Islet precursor cell (in vitro differentiated cells): ENCODE measurements at places on chromosomes 2 and 18.
A peak's percentile ranks its signal among the peaks of the same experiment; 100 is the strongest.

- peak; percentile 60 for DNase-seq
These were observed 823.1 kb downstream of the EPHA4 start for GRCh38 chr2:220748875-220749479.

DNA sequence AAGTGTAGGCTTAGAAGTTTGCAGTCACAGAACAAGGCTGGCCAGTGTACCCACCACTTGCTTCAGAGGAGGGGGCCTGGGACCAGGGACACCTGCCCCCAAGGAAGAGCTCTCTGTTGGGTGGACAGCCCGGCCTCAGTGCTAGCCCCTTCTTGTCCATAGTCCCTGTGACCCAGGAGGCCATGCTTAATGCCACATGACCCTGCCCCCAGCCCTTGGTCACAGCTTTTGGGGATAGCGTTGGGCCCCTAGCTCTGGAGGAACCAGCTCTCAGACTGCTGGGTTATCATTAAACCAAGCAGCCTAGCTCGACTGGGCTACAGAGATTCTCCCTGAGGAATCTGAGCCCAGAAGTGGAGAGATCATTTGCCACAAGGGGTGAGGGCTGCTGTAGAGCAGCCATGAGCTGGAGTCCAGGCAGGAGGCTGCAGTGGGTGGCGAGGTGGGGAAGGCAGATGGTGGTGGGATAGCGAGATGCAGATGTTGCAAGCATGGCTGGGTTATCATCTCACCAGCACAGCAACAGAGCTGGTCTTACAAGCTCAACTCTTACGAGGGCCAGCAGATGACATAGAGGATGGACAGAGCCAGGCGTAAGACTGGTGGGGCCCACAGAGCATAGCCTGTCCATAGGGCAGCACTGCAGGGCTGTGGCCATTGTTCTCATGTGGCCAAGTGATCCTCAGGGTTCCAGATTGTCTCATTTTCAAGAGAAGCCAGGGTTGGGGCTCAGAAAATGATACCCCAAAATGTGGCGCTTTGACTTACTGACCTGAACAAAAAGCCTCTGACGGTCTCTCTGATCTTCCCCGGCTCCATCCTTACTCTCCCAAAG, 7.2 kb upstream of the TMEM37 start:
- DNase-seq, result no peak

DNA sequence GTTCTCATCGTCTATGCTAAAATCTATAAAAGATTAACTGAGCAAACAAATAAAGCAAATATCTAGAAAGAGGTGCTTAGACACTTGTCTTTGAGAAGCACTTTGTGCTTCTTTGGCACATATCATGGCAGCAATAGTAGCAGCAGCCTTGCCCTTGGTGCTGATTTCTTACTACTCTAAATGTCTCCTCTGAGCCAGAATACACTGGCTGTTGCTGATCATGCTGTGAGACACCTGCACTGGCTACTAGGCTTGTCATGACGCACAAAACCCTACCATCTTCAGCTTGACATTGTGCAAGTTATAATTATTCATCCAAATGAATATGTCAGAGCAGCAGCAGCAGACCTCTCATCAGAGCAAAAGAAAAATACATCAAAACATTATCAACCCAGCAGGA, 46.7 kb downstream of the FANCL start:
- DNase-seq, result no peak

- DNase-seq, result no peak
These were observed 28.2 kb downstream of the OSBPL1A start for GRCh38 chr18:24369426-24369825.

DNA sequence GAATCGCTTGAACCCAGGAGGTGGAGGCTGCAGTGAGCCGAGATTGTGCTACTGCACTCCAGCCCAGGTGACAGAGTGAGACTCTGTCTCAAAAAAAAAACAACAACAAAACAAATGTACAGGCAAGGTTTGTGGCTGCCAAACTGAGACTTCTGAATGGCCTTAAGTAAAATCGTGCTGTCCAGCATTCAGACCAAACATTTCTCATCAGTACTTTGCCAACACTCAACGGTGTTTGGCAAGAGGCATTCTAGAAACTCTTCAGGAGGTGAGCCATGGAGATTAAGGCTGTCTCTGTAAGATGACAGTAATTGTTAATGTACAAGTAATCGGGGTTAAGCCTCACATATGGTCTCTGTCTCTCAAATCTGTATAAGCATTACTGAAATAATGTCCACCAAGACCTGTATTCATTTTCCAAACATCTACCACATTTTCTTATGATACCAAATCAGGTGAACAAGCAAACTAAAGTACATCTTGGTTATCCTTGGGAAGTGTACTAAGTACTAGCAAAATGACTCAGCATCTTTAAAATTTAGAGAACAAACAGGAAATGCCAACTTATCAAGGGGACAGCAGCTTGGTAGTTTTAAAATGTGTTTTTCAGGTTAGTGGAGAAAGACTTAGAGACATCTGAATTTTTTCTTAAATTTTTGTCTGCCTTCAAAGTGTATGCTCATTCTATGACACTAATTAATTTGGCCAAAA, 29.3 kb downstream of the SERPINE2 start:
- DNase-seq, result no peak

GRCh38 chr2:9095690-9096089, 92.2 kb upstream of the MBOAT2 start:
- DNase-seq, result peak; percentile 81

GRCh38 chr2:188571543-188572303, 280.0 kb downstream of the GULP1 start:
- no peak for DNase-seq

DNA sequence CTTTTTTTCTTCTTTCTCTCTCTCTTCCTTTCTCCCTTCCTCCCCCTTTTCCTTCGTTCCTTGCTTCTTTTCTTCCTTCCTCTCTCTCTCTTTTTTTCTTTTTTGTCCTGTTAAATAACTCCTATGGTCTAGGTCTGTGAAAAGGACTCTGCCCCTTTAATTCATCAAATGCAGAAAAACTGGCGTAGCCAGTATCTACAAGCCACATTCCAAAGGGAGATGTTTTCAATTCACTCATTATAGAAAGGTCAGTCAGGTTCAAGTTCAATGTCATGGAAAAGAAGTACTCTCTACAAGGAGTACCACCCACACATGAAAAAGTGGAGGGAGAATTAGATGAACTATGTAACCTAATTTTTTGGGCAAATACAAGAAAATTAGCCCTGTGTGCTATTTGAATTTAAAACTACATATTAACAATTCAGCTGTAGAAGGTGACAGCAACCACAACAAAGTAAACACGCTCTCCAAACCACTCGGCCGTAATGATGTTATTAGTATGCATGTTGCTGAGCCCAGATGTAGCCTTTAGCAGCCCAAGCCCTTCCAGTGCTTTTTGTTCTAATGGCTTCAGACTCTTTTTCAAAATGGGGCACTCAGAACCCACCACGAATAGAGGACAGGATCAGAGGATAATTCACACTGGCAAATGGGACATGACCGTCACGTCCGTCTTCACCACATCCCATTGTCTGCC, 735.4 kb upstream of the FANCL start:
- no peak for DNase-seq

GRCh38 chr2:43174368-43174916, 52.0 kb downstream of the ZFP36L2 start:
- DNase-seq, result no peak

DNA sequence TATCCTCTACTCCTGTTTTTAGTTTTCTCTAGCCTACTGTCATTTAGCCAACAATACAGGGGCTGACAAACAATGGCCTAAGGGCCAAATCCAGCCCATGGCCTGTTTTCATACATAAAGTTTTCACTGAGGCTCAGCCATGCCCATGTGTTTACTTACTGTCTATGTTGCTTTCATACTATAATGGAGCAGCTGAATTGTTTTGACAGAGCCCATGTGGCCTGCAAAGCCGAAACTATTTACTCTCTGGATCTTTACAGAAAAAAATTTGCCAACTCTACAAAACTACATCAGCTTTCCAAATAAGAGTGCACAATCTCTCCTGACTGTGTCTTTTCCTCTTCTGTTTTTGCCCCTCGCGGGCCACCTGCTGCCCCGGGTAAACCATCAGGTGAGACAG, 24.0 kb downstream of the LGALSL start:
- DNase-seq, result no peak

DNA sequence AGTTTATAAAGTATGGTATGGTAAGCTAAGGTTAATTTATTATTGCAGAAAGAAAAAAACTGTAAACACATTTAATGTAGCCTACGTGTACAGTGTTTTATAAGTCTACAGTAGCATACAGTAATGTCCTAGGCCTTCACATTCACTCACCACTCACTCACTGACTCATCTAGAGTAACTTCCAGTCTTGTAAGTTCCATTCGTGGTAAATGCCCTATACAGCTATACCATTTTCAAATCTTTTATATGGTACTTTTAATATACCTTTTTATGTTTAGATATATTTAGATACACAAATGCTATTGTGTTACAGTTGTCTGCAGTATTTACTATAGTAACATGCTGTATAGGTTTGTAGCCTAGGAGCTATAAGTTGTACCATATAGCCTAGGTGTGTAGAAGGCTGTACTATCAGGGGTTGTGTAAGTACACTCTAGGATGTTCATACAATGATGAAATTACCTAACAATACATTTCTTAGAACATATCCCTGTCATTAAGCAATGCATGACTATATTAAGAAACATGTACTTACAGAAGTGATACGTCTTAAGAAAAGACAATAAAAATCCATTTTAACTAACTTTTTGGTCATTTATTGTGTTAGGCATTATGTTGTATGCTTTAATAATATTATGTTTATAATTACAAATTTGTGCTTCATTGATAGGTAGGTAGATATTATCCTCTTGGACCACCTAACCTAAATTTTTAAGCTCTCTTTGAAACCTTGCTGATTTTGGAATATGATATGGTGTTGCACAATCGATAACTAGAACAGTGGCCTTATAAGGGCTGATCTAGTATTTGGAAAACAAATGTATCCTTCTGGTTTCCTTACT, 51.9 kb downstream of the VRK2 start:
- DNase-seq, result no peak

DNA sequence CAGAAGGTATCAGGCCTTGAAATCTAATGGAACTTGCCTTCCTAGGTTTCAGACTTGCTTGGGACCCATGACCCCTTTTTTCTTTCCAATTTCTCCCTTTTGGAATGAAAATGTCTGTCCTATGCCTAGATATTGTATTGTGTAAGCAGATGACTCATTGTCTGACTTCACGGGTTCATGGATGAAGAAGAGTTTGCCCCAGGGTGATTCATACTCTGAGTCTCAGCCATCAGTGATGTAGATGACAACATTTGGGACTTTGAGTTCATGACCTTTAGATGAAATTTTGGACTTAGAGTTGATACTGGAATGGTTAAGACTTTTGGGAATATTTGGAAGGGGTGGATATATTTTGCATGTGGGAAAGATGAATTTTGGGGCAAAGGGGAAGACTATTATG, 11.2 kb upstream of the SCYGR5 start:
- DNase-seq, result no peak

DNA sequence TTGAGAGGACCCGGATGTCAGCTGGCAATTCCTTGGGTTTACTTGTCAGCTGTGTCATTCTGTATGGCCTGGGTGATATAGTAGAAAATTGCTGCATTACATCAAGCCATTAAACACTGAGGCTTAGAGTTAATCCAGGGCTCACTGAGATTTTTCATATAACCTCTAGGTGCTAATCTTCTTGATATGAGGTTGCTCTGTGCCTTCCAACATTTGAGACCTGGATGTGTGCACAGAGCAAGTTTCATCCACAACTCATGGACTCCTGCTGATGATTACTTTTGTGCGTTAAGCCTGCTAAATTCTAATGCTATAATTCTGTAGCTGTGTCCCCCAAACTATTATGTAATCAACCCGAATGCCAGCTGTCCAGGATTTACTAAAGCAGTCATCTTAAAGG, 178.4 kb upstream of the CDH20 start:
- no peak for DNase-seq

- DNase-seq, result no peak
These were observed 7.0 kb upstream of the AOX1 start for GRCh38 chr2:200578778-200579177.

GRCh38 chr18:35949903-35950627, 22.4 kb upstream of the RMP24 start:
- peak; percentile 77 for DNase-seq

- DNase-seq, result no peak
These were observed 384.5 kb upstream of the NRP2 start for GRCh38 chr2:205297846-205298245.

GRCh38 chr2:164831887-164832286, 9.7 kb downstream of the COBLL1 start:
- DNase-seq, result no peak

DNA sequence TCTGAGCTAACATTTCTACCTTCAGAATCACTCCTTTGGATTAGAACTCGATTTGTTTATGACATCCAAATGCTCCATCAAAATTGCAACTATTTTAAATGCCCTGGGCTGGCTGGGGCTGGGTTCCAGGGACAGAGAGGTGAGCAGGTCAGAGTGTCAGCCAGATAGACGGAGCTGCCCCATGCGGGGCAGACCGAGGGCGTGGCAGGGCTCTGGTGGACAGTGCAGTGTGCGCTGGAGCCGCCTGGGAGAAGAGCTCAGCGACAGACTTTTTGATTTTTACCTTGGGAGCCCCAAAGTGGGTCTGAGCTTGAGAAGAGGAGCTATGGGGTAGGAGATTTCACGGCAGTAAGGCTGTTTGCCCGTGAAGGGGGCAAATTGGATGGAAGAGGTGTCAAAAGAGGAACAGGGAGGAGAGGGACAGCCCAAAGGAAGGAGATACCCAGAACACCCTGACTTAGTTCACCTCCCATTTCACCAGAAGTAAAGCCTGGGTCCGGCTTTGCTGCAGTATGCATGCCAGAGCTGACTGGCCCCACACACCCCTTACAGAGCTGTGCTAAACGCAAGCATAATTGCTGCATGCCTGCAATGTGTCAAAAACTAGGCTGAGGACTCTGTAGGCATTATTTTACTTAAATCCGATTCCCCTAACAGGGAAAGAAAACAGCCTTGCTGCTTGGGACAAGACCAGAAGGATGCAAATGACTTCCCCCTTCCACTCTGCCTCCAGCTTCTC, 33.7 kb downstream of the EN1 start:
- no peak for DNase-seq

GRCh38 chr18:46756559-46757201, at the start of gene ST8SIA5:
Gene ST8SIA5, minus strand, starts transcription at chr18:46757053. Its CDS starts 545 bp downstream, at chr18:46756508.
- peak; percentile 70 for DNase-seq

GRCh38 chr18:13617826-13618515, 108.4 kb downstream of the FAM210A start:
- DNase-seq, result no peak

GRCh38 chr2:74078466-74078865, 69.2 kb downstream of the BOLA3 start:
- DNase-seq, result no peak

- DNase-seq, result no peak
These were observed 138.4 kb downstream of the GALNT3 start for GRCh38 chr2:165655661-165656060.

- peak; percentile 71 for DNase-seq
These were observed 41.6 kb downstream of the LBH start for GRCh38 chr2:30272761-30273573.

- DNase-seq, result no peak
These were observed 14.9 kb downstream of the ATOH8 start for GRCh38 chr2:85768713-85769112.
